Osteoblast (primary cell): ENCODE measurements at places on chromosomes 12 and 14. TPM values are rescaled to one million over a fixed set of nuclear protein-coding genes. Genes with fewer than 3 reads are reported as not detected.
A peak's percentile ranks its signal among the peaks of the same experiment; 100 is the strongest.

DNA sequence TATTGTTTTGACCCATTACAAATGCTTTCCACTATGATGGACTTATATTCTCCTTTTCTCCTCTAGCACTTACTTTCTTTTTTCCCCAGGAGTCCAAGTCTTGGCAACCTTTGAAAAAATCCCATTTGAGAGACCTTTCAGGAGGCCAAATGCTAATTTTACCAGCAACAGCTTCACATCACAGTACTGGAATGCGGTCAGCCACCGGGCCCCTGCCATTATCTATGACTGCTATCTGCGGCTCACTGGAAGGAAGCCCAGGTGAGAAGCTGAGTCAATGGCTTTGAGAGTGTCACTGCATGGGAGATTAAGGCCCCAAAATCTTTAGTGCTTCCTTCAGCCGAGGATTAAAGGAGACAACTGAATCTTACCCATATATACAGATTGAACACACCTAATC lies 64.2 kb downstream of the ERGIC2 start:
- peak overlapping the region; percentile 43 for H3K27ac ChIP-seq
- no peaks in the 10 kb centered on the region for H3K36me3 ChIP-seq
- no peaks in the 10 kb centered on the region for H3K27me3 ChIP-seq

GRCh38 chr12:39344926-39345325 lies 98.0 kb downstream of the KIF21A start:
- no peaks in the 10 kb centered on the region for H3K4me1 ChIP-seq
- no peaks in the 10 kb centered on the region for H3K36me3 ChIP-seq
- no peak overlapping the region for H3K4me3 ChIP-seq
- no peak overlapping the region for H3K27ac ChIP-seq
- no peak for DNase-seq

DNA sequence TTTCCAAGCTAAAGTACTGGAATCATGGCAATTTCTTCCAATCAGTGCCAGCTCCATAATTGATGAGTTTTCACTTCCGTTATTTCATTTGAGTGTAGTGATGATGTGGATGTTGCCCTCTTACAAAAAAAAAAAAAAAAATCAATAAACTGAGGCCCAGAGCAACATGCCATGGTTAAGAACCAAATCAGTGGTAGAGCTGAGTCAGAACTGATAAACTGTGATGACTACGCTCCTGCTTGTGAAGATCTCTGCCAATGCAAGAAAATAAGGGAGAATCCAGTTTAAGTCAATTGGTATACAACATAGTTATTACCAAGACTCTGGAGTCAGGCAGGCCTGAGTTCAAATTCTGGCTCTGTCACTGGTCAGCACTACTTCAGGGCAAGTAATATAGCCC lies 102.7 kb downstream of the GPR135 start:
- no peak for DNase-seq
- peaks cover 38% of the 10 kb centered on the region for H3K4me1 ChIP-seq
- H3K36me3 ChIP-seq = peaks cover 12% of the 10 kb centered on the region
- peak overlapping the region; percentile 65 for H3K27ac ChIP-seq
- H3K27me3 ChIP-seq = no peaks in the 10 kb centered on the region

DNA sequence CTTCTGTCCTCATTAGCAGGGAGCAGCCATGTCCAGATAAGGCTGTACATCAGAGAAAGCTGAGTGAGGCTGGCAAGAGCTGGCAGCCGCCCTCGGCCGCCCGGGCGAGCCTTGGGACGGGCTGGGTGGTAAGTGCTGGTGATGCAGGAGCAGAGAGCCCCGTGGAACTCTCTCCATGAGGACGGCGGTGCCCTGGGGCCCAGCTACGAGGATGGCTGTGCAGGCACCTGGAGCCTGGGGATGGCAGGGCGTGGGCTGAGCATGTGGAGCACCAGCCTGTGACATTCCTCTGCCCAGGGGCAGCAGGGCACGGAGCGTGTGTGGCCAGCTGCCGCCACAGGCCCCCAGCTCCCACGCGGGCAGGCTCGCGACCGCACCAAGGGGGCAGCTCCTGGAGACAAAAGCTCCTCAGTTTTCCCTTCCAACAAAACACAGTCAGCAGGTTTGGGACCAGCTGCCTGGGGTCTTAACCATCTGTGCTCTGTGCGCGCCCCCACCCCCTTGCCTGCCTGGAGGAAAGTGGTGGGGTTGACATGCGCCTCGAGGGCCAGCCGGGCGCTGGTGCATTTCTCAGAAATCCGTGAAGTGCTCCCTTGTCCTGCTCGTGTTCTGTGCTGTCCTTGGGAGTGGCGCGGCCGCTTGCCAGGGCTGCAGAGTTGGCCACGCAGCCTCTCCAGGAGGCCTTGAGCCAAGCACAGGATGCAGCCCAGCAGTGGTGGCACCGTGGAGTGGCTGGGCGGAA lies 21.4 kb downstream of the PACS2 start:
- no peak overlapping the region for H3K27ac ChIP-seq
- no peak overlapping the region for H3K4me3 ChIP-seq
- H3K36me3 ChIP-seq = no peaks in the 10 kb centered on the region
- H3K27me3 ChIP-seq = no peaks in the 10 kb centered on the region

DNA sequence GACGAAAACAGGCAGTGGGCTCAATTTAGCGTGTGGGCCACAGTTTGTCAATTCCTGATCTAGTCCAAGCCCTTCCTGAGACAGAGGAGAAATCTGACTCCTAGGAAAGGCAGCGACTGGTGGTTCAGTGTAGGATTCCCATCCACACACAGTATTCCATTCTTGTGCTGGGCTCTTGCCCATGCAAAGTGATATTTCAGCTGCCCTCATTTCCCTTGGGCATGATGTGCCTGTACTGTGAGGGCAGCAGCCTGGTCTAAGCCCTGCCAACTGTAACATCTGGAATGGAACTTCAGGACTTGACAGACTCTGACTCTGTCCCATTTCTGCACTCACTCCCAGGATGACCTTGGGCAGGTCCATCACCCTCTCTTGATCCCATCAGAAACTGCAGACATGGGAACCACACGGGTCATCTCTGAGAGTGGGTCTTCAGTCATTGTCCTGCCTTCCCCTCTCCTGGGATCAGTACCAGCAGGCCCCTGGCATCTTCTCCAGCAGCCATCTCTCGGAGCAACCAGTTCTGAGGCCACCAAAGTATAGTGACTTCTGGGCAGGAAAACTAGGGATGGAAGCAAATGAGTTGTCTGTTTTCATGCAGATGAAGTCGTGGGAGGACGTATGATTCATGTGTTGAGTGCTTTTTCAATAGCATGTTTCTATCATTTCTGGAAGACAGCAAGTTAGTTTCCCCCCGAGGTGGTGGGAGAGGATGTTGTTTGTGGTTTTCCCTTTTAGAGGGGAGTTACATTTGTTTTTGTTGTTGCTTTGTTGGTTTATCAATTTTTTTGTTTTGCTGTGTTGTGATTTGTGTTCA lies 54.2 kb upstream of the BCL2L14 start:
- no peak overlapping the region for H3K4me3 ChIP-seq
- H3K27me3 ChIP-seq = no peaks in the 10 kb centered on the region
- peak; percentile 76 for DNase-seq
- peaks cover 16% of the 10 kb centered on the region for H3K4me1 ChIP-seq

DNA sequence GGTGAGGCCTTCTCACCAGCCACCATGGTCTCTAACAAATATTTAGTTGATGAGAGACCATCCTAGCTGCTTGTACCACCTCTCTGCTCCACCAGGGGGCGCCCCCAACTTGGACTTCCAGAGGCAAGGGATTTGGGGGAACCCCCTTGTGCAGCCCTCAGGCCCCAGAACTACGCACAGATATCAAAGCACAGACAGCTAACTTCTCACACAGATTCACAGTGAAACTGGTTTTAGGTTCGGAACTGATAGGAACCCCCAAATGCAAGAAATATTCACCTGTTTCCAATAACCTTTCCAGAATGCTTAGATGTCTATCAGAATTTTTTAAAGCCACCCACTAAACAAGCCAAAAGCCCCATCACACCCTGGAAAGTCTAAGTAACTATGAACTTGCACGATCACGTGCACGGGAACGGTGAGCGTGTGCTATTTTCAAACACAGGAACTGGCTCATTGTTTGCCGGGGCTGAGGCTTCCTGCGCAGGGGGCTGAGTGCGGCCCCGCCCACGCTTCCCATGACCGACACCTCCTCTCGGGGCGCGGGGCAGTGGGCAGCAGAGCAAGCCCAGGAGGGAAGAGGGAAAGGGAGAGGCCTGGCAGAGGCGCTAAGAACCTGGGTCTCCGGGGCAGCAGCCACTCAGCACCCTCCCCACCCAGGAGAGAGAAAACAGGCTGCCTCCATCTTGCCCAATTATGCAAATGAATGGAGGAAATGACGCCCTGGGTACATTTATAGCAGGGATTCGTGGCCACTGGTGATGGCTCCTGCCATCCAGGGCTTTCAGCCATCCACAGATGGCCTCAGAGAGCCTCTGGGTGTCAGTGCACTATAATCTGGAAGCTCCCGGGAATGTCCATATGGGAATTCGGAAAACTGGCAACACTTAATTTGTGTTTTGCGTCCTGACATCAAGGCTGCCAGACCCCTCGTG lies 79.4 kb upstream of the GPR68 start:
- no peaks in the 10 kb centered on the region for H3K27me3 ChIP-seq
- peak overlapping the region; percentile 80 for H3K4me3 ChIP-seq
- peak; percentile 93 for DNase-seq
- H3K4me1 ChIP-seq = peaks cover 10% of the 10 kb centered on the region
- H3K27ac ChIP-seq = peak overlapping the region; percentile 51
- no peaks in the 10 kb centered on the region for H3K36me3 ChIP-seq

DNA sequence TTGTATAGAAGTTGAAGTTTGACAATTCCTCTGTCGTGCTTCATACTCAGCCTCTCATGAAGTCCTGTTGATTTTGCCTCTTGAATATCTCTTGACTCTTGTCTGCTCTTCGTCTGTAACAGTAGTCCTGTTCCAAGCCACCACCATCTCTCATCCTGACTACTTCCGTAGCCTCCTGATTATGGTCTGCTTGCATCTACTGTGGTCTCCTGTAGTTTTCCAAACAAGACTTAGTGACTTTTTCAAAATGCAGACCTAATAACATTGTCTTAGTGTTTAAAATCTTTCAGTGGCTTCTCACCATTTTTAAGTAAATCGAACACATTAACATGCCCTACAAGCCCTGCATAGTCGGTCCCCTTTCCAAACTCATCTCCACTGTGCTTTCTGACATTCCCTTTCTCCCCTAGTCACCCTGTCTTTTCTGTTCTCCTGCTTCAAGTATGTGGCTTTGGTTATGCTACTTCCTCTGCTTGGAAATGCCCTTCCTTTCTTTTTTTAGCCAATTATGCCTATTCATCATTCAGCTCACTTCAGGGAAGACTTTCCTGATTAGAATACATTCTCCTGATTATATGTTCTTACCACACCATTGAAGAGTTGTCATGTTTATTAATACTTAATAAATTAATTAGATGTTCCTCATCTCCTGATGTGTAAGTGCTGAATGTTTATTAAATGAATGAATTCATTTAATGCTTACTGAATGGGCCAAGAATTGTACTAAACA lies 2.0 kb downstream of the SCYL2 start:
- H3K36me3 ChIP-seq = no peaks in the 10 kb centered on the region
- DNase-seq = peak; percentile 25
- H3K27me3 ChIP-seq = no peaks in the 10 kb centered on the region

SLC35F4 gene
- total RNA-seq = not detected in 2 replicates

- H3K4me3 ChIP-seq = no peak overlapping the region
- H3K4me1 ChIP-seq = peaks cover 7% of the 10 kb centered on the region
- H3K27ac ChIP-seq = no peak overlapping the region
- no peaks in the 10 kb centered on the region for H3K27me3 ChIP-seq
- peaks cover 5% of the 10 kb centered on the region for H3K36me3 ChIP-seq
Observed at GRCh38 chr14:99892406-99892805, 99.2 kb downstream of the EML1 start.

DNA sequence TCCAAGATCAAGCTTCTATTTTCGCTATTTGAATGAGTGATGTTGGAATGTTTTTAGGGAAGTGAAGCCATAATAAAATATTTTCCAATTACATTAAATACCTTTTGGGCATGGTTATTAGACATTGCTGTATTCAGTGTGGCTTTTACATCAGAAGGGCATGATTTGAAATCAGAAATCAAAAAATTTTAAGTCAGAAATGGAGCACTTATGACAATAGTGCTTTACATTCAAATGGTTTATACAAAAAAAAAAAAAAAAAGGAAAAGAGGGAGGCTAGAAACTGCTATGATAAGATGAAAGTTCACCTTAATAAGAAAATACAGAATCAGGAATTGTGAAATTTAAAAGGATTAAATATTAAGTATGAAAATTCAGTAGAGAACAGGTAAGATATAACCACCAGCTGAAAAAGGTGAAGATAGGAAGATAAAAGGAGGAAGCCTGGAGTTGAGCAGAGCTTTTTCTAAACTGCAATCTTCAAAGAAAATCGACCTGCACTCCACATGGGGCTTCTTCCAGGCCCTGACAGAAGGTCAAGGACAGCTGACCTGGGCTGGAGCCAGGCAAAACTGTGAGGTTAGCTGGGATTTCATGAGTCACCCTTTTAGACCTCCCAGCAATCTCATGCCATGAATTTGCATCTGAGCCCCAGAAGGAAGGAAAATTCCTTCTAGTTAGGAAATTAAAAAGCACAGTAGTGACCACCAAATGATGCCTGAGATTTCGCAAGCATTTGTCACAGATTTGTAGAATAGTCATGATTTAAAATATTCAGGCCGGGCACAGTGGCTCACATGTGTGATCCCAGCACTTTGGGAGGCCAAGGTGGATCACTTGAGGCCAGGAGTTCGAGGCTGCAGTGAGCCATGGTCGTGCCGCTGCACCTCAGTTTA lies 23.4 kb upstream of the BMP4 start:
- no peak overlapping the region for H3K4me3 ChIP-seq
- H3K36me3 ChIP-seq = no peaks in the 10 kb centered on the region
- H3K27ac ChIP-seq = no peak overlapping the region

DNA sequence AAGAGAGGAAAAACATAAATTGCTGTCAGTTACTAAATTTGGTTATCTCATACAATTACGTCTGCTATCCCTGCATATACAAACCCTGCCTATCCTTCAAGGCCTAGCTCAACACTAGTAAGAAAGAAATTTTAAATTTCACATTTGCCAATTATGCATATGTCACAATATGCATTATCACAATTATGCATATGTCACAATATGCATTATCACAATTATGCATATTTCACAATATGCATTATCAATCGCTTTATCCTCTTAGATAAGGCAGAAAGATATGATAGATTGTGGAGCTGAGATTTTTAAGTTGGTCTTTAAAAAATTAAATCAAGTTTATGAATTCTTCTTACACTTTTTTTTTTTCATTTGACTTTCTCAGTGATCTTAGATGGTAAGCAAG lies 195.0 kb upstream of the ABCD2 start:
- H3K36me3 ChIP-seq = no peaks in the 10 kb centered on the region
- no peak overlapping the region for H3K4me3 ChIP-seq
- no peak for DNase-seq
- no peaks in the 10 kb centered on the region for H3K27me3 ChIP-seq
- H3K27ac ChIP-seq = no peak overlapping the region

- H3K27ac ChIP-seq = no peak overlapping the region
- no peaks in the 10 kb centered on the region for H3K27me3 ChIP-seq
- no peak overlapping the region for H3K4me3 ChIP-seq
- no peaks in the 10 kb centered on the region for H3K4me1 ChIP-seq
- peak; percentile 86 for DNase-seq
Observed at GRCh38 chr14:69363055-69363454, 35.0 kb downstream of the ERH start.

DNA sequence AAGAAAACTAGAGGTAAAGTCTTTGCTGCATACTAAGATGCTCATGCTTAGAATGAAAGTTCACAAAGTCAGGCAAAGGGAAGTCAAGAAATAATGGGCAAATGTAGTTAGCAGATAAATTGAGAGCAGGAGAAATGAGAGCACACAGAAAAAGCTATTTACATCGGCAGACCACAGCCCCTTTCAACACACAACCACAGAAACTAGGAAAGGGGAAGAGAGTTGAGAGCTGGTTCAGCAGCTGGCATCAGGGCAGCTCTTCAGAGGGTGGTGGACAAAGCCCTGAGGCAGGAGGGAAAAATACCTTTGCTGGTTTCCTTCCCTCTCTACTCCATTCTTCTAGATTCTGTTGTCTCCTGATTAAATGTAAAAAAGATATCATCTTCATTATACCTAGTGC lies 95.4 kb upstream of the ANO4 start:
- DNase-seq = no peak
- H3K4me3 ChIP-seq = no peak overlapping the region
- no peaks in the 10 kb centered on the region for H3K36me3 ChIP-seq
- H3K27ac ChIP-seq = no peak overlapping the region
- no peaks in the 10 kb centered on the region for H3K4me1 ChIP-seq
